Activated gamma-delta T cell treated with Interleukin-2 at 50 U/mL for 16 hours (primary cell): ENCODE measurements at places on chromosomes 3 and 15.
A peak's percentile ranks its signal among the peaks of the same experiment; 100 is the strongest.

DNA sequence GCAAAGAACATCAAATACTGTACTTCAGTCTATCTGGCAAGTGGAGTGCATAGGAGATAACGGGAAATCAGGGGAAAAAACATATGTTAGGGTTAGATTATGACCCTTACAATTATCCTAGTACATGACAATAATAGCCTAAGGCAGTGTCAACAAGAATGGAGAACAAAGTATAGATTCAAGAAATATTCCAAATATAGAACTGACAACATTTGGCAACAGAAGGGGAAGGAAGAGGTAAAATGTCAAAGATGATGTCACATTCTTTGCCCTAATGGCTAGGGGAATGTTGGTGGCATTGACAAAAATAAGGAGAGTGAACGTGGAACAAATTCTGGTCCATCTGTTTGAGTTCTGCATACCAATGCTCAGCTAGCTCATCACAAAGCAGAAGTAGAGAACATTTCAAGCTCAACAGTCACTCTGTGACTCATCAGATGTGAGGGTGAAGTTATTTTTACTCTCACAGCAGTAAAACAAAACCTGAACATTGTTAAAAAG lies 15.5 kb upstream of the ATP8B4 start:
- no peak for DNase-seq

DNA sequence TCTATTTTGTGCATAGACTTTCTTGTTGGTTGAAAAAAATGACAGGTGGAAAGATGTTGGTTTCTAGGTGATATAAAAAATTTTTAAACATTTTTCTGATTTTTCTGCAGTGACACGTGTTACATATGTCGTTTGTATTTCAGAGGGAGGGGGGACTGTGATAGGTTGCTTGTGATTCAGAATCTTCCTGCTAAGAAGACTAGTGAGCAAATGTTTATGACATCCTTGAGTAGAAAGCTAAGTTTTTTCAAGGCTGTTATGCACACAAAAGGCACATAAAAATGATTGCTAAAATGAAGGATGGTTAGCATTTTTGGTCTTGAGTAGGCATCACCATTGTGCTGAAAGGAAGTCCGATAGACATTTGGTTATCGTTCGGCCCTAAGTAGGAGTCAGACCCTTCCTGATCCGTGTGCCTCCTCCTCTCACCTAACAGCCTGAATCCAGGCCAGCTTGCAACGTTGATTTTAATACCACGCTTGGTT lies 1.5 kb downstream of the ZNF639 start:
- no peak for DNase-seq

DNA sequence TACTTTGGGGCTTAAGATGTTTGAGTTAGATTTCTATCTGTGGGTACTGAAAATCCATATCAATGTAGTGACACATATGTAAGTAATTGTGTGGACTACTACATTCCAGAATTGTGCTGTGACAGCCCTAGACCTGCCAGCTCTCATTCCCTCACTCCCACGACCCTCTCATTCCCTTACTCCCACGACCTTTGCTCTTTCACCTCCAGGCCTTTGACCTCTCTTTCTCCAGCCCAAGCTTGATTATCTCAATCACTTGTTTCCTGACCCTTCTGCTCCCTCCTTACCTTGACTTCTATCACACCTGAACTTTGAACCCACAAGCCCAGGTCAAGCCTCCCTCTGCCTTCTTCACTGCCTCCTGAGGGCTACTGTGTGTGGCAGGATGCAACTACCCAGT lies 3.6 kb upstream of the RUVBL1 start:
- no peak for DNase-seq

GRCh38 chr3:84008623-84009022 lies 950.2 kb upstream of the CADM2 start:
- no peak for DNase-seq

GRCh38 chr3:145145461-145145860 lies 1015.5 kb downstream of the PLOD2 start:
- DNase-seq = no peak

DNA sequence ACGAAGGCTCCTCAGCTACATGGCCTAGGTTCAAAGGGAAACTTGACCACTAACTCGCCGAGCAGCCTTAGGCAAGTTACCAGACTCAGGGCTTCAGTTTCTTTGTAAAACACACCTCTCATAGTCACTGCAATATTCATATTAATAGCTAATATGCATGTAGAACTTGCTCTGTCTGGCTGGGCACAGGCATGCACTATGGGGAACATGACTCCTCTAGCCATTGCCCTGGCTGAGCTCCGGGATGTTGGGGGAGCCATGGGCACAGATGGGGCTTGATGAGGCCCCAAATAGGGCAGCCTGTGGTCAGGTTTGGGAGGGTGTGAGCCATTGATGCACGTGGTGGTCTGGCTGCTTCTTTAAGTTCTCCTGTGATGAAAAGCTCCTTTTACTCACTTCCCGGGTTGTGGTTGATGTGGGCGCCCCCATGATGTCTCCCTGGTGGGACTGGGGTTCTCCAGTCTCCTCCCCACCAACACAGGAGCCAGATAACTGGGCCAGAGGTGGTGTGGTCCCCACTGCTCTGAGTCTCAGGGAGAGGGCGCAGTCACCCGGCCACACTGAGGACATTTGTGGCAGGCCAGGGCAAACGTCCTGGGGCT lies 29.4 kb upstream of the DUSP7 start:
- DNase-seq = peak; percentile 15

DNA sequence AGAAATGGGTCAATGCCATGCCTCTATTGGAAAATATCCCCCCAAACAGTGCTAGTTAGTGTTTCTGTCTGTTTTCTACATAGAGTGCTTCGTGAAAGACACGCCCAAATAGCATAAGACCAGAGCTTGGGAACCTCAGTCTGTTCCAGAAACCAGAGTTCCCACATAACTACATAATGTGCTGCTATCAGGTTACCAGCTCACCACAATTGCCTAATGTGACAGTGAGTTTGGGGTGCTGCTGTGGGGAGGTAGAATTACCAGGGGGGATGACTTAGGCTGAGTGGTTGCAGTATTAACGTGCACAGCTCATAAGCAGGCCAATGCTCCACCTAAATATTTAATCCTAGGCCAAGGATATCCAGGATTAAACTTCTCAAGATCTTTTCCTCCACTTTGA lies 39.2 kb downstream of the DUT start:
- DNase-seq = no peak

DNA sequence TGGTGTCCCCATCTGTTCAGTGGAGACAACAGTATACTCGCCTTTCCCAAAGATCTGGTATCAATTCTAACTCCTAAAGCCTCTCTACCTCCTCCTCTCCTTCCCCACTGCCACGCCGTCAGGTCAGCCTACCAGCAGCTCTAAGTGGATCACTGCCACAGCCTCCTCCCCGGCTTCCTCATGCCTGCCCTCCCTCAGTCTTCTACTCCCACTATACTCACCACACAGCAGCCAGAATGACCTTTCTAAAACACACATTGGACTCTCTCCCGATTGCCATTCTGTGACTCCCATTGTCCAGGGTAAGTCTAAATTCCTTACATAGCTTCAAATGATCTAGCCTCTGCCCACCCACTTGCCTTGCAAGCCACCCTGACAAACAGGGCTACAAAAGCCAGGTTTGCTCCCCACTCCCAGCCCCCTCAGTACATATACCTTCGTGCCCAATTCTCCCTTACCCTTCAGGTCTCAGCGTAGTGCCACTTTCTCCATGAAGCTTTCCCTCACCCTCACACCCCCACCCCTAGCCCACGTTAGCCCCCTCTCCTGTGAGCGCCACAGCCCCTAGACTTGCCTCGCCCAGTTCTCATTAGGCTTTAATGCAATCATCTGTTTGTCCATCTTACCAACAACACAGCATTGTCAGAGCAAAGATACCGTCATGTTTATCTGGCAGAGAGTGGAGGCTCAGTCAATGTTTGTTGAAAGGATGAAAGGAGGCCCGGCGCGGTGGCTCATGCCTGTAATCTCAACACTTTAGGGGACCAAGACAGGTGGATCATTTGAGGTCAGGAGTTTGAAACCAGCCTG lies 9.5 kb upstream of the SEMA7A start:
- no peak for DNase-seq

DNA sequence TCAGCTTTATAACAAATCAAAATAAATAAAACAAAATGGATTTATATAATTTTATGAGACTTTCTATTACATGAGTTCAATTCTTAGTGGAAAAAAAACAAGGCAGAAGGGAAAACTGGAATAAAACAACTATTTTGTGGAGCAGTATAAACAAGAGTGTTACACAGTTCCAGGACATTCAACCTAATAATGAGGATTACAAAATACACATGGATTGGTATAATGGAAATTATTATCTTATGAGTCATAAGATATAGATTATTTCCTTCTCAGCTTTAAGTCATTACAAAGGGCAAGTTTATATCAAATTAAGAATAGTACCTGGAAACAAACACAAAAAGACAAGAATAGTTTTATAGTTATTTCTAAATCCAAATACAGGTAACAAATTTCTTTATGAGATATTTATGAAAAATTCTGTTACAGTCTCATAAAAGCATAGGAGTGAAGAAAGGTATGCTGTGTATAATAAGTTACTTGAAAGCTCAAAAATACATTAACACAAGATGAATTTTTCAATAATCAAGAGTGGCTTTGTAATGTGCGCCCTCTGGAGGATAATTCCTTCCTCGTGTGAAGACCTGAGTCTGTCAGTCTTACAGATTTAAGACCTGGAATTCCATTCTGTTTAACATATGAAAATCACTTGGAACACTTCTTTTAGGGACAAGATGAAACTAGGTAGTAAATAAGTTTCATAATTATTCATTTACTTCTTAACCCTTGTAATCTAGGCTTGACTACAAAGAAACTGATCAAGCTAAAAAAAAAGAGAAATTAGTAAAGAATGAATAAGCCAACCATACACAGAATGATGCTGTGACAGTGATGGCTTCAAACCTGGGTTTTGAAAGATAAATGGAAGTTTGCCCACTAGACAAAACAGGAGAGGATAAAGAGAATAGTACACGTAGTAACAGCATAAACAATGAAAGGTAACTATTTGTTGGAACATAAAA lies 9.5 kb downstream of the COPS2 start:
- peak; percentile 10 for DNase-seq

DNA sequence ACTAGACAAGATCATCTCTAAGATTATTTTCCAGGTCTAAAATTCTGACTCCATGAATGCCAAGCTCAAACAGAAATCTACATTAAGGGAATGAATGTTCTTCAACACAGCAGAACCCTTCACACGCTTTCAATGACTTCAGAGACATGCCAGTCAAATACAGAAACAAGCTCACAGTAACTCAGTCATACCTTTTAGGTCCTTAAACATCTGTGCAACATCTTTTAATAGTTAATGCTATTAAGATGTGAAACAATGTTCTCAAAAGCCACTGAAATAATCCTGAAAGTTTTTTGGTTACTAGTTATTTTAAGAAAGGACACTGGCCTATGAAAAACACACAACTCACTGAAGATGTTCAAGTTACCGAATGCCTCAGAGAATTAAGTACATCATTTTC lies 2.5 kb downstream of the DLG1 start:
- DNase-seq = no peak

GRCh38 chr15:28184166-28184565 lies 85.1 kb upstream of the OCA2 start:
- no peak for DNase-seq

GRCh38 chr3:53804697-53805462 lies 41.3 kb downstream of the CHDH start:
- no peak for DNase-seq

DNA sequence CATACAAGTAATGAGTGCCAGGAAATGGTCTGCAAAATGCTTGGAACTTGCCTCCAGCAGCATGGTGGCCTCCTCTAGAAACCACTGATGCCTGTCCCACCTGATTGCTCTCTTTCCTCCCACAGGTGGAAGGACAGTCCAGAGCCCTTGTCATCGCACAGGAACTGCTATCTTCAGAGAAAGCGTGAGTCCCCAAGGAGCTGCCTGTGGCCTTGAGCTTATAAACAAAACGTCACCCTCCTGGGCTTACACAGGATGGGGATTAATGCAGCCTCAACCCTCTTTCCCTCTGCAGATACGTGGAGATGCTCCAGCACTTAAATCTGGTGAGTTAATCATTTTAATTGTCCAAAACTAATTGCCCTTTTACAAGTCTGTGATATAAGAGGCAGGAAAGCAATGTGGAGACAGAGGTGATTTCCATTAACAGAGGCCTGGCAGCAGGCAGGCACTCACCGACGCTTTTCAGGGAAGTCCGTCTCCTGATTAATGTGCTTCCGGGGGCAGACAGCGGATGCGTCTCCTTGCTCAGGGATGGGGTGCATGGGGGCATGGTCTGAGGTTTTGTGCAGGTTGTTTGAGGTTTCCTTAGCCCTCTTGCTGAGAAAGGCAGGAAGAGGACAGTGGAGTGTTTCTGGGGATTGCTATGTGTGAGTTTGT lies 61.8 kb downstream of the FGD5 start:
- DNase-seq = no peak

DNA sequence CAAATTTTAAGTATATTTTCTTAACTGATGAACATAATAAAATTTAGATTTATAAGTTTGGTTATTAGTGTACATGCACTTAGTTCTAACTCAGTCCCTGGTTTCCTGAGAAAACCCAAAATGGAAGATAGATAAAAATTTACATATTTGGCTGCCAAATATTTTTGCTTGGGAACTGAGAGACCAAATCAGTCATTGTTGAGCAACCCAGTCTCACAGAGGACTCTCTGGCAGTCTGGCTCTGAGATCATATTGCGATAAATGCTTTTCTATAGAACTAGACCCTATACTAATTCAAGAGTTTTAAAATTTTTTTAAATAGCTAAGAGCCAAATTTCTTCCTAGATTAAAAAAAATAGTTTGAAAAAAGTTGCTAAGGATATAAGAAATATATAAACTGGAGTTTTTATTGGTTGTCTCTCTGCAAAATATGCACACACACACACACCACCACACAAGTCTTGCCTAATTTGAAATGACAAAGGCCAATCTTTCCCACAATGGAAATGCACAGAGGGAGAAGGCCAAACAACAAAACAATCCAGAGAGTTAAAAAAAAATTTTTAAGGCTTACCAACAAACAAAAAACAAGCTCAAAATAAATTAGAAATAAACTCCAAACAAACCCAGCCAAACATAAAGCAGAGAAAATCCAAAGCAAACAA lies 259.5 kb downstream of the MECOM start:
- no peak for DNase-seq

DNA sequence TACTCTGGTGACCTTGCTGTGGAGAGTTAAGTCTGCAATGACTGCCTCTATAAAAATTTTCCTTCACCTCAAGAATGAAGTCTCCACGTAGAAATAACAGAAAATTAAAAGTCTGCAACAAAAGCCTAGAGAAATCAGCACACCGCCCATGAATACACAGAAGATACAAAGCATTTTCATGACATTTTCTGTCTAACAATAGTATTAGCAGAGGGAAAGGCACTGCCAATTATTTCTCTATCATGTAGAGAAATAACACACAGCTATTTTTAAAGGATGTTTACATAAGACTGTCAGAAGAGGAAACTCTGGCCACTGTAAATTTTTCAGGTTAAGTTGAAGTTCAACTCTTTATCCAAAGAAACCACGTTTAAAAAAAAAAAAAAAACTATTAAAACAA lies 80.8 kb downstream of the GSK3B start:
- DNase-seq = no peak

DNA sequence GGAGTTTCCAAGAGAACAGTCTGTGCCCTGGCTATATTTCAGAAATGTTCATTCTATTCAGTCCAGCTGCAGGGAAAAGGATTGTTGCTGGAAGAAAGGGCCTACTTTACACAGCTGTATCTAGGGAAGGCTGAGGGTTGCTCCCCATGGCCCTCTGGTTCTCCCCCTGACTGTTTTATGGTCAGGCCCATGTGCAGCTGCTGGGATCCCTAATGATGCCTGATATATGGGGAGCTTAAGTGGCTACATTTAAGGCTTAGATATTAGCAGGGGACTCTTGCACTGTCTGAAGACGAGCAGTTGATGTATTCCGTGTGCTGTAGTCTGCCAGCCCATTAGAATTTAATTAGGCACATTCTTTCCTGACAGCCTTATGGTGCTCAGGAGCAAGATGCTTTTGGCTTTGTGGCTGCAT lies 72.0 kb downstream of the FAM43A start:
- DNase-seq = no peak
